H54 (cell line): ENCODE measurements at places on chromosomes 12 and 14.

- no peak for DNase-seq
These were observed 110.3 kb downstream of the NELL2 start for GRCh38 chr12:44765796-44766195.

DNA sequence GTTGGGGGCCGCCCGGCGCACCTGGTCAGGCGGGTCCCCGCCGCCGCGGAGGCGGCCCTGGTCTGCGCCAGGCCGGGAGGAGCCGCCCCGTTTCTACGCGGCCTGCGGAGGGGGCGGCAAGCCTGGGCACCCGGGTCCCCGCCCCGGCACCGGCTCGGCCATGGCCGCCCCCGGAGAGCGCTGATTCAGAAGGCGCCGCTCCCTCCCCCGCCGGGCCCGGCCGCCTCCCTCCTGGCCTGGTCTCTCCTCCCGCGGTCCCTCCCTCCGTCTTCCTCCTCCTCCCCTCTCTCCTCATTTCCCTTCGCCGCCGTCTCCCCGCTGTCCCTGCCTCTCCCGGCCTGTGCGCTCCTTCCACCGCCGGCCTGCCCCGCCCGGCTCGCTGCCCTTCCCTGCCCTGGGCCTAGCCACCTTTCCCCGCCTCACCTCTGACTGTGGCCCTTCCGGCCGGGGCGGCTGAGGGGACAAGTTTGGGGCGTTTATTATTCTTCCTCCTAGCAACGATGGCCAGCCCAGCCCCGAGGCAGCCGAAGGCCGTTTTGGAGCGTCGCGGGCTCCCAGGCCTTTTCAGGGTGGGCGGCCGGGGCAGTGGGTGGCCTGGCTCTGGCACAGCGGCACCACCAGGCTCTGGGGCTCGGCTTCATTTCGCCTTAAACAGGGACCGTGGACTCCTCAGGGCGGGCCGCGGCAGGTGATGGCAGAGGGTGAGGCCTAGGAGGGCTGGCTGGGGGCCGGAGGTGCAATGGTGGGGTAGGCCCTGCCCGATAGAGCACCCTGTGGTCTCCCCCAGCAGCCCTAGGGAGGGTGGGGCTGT is 768 bp downstream of the CEP170B start:
- DNase-seq = peak; percentile 91

- peak; percentile 74 for DNase-seq
These were observed 86.3 kb downstream of the VWF start for GRCh38 chr12:6038160-6038559.

DNA sequence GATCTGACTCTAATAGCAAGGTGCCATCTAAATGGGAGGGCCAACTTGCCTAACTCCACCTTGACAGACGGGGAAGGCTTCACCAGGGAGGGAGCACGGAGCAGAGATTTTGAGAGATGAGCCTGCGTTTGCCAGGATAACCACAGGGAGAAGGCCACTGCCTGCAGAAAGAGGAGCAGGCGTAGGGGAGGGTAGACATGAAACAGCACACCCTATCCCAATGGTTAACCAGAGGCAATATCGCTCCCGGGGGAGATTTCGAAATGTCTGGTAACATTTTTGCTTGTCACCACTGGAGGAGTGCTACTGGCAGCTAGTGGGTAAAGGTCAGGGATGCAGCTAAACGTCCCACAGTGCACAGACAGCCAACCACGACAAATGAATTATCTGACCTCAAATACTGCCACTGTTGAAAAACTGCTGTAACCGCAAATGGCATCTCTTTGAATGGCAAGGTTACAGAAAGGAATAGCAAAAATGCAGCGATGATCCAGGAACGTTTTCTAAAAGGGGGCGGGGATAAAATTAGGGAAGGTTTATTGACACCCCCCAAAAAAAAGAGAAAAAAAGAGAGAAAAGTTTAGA is 126.0 kb upstream of the ATF7IP start:
- DNase-seq = no peak

GRCh38 chr14:75822522-75823141 is 159.2 kb downstream of the TGFB3 start:
- DNase-seq = peak; percentile 21

- no peak for DNase-seq
These were observed 55.4 kb upstream of the MED13L start for GRCh38 chr12:116332705-116333380.

GRCh38 chr12:3319723-3320492 is 171.1 kb upstream of the PRMT8 start:
- DNase-seq = no peak

DNA sequence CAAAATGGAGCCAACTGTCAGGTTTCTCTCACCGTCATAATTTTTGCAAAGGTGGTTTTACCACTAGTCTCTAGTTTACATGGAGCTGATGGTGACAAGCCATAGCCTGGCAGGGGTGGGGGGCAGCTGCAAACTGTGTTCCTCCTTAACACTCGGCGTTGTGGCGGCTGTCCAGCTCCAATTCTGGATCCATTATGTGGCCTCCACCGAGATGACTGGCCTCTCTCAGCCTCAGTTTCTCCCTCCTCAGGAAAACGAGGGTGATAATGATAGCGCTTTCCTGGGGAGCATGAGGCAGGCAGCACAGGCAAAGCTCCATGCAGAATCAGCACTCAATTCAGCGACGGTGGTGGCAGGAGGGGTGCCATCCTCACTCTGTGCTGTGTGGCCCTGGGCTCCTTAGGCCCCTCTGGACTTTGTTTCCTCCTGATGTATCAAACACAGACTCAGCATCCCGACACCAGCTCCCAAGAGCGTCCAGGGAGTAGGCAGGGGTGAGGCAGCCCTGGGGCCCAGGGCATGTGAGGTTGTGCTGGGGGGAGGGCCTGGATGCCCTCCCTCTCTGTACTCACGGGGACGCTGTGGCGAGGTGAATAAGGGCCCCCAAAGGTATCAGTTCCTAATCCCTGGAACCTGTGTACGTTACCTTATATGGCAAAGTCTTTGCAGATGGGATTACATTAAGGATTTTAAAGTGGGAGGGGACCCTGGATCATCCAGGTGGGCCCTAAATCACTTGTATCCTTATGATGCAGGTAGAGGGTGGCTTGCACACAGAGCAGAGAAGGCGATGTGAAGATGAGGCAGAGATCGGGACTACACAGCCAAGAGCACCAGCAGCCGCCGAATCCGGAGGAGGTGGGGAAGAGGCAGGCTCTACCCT is 46.8 kb upstream of the EIF5 start:
- DNase-seq = no peak

- peak; percentile 4 for DNase-seq
These were observed 789.6 kb downstream of the NRXN3 start for GRCh38 chr14:78959674-78960264.

GRCh38 chr14:67815573-67816225 is 691 bp downstream of the ZFYVE26 start:
- DNase-seq = no peak

GRCh38 chr12:12334367-12335040 is 15.5 kb downstream of the MANSC1 start:
- peak; percentile 64 for DNase-seq

GRCh38 chr14:67620217-67620785 is 581 bp downstream of the ARG2 start:
- no peak for DNase-seq

DNA sequence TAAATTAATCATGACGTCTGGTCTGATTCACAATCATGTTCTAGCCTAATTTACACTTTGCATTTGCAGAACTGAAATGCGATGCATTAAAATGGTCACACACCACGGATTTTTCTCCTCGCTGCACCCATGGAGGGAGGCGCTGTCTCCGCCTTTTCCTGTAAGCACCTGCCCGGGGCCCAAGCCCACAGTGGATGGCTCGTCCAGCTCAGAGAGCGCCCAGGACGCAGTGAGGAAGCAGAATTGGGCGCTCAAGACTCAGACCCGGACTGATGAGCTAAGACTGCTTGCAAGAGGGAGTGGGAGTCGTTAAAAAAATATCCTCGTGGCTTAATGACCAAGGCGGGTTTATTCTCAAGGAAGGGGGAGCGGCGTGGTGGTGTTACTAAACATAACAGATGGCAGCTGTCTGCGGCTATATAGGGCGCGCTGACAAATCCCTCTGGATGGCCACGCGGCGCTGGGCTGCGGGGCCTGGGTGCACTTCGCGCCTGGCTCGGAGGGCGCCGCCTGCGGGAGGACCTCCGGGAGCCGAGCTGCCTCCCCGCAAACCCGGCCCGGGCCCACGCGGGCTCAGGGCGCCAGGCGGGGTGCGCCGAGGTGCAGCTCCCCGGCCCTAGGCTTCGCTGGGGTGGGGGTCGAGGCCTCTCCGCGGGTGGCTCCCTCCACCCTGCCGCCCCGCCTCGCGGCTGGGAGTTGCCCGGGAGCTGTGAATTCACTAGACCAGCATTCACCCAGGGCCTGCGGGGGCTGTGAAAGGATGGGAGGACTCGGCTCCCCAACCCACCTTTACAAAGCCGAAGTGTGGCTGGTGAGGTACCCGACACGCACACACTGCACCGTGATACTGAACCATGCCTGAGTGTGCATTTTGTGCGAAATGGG is 78.7 kb downstream of the PPM1A start:
- DNase-seq = no peak

DNA sequence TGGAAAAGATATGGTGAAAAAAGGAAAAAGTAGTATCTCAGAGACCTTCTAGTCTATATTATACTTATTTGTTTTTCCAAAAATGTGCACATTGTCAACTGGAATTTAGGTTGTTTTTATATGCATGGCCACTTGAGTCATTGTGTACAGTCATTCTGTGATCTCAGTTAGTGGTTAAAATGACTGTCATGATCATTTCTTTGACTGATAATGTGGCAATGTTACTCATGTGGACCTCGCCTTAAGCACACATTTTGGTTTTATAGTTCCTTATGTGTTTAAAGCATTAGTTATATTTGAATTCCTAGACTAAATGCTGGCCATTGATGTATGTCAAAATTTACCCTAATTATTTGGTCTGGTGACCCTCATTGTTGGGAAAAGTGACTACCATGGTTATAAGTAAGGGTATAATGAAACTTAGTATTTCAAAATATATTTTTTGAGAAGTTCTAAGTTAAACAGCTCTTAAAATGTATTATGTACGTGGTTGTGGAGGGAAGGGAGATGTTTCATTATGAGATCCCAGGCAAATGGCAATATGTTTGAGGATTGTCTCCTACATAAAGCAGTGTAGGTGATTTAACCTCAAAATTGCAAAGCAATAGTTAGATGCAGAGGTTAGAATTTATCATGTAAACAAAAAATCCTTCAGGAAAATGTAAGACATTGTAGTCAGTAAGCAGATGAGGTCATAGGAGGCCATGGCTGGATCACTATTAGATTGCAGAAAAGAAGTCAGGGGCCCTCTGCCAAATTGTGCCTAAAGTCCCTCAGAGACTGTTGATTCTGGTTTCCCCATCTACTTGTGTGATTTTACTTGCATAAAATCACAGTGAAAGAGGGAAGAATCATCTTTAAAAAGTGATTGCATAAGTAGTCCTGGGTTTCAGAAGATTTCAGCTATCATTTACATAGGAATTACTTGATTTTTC is 17.5 kb downstream of the PNMA1 start:
- no peak for DNase-seq

DNA sequence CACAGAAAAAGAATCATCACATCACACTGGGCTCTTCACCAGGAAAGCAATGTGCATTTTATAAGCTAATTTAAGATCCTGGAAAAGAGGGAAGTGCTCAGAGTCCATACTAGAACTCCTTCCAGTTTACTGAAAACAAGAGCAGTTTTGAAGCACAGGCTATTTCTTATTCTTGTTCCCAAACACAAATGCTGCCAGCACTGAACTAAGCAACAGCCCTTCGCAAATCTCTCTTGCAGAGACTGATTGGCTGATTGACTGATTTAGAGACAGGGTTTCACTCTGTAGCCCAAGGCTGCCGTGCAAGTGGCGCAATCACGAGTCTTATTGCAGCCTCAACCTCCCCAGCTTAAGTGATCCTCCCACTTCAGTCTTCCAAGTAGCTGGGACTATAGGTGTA is 44.8 kb downstream of the BCL2L14 start:
- DNase-seq = no peak

- DNase-seq = no peak
These were observed 257.2 kb upstream of the PRICKLE1 start for GRCh38 chr12:42846782-42847181.

DNA sequence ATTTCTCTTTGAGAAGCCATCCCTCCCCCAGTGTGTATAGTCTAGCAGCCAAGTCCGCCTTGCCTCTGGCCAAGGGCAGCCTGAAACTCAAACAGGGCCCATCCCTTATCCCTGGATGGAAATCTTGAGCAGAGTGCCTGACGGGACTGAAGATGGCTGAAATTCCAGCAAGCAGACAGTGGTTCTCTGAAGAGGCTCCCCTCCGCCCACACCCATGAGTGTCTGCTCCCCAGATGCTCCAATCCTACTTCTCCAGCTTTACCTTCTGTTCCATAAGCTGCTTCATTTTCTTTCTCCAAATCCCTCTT is 396.2 kb downstream of the NUAK1 start:
- DNase-seq = no peak

GRCh38 chr14:69948351-69948750 is 69.1 kb downstream of the SMOC1 start:
- DNase-seq = no peak

DNA sequence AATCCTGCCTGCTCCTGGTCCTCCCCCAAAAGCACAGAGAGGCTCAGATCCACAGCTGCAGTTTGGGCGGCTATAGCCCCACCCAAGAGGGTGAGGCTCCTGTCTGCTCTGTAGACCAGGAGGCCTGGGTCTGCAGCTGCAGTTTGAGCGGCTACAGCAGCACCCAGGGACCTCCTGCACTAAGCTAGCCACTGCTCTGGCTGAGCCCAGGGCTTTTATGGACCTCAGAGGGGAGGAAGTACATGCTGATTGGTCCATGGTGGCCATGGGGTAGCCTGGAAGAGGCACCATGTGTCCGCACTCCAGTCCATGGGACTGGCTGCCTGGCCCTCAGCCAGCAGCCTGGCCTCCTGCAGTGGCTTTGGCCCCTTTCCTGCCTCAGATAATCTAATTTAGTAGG is 49.6 kb upstream of the GSC start:
- DNase-seq = no peak
